Activated CD8-positive, alpha-beta memory T cell treated with anti-CD3 and anti-CD28 coated beads, Interleukin-2, amount 10 ng/mL, durations not matched to agents 7 days and 5 days (primary cell): ENCODE measurements at places on chromosomes 2 and 18. TPM values are rescaled to one million over a fixed set of nuclear protein-coding genes. Genes with fewer than 3 reads are reported as not detected.
A peak's percentile ranks its signal among the peaks of the same experiment; 100 is the strongest.

- peak; percentile 63 for DNase-seq
Measured at GRCh38 chr2:95389245-95390119, 13.0 kb upstream of the FAHD2A start.

GRCh38 chr18:11671156-11671555 is 17.9 kb upstream of the GNAL start:
- DNase-seq, result peak; percentile 23

- no peak for DNase-seq
Measured at GRCh38 chr2:3488855-3489763, 30.2 kb downstream of the ADI1 start.

DNA sequence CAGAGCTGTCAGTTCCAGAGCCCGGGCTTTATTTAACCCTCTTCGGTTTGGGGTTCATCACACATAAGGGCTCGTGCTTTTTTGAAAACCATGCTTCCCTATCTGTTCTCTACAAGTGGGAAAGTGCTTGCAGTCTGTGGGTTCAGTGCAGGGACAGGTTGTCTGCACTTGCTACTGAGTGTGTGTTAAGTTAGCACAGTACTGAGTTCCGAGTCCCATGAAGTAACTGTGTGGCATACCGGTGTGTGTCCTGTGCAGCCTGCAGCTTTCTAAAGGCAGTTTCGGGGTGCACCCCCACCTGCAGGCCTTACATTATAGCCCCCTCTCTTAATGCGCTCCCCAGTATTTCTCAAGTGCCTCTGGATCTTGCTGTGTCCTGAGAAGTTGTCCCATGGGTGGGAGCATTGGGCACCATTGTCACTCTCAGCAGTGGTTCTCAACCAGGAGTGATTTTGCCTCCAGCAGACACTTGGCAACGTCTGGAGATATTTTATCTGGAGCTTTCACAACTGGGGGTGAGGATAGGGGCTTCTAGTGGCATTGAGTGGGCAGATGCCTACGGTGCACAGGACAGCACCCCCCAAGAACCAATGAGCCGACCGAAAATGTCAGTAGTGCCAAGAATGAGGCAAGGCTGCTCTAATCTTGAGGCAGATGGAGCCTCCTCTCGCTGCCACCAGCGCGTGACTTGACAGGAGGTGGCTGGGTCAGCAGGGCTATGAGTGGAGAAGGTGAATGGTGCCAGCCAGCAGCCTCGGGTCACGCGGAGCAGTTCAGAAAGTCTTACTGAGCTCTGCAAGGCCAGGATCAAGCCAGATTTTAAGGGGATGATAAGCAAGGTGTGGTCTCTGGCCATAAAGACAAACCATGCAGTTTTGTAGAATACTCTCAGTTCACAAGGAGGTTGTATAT is 152.2 kb downstream of the SMAD7 start:
- DNase-seq, result peak; percentile 37

DNA sequence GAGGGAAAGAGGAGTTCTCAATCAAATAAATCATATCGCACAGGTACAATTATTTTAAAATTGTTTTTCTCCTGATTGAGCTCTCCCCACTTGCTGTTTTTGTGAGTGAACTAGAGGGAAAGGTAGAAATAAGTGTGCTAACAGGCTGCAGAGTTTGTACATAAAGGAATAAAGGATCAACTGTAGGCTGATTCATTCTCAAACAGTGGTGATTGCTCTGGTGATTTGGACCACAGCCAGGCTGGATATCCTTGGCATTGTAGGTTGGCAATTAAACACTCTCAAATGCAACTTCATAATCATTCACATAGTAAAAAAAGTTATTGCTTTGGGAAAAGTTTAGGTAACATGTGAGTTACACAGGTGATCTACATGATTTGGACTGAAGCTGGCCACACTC is 29.8 kb downstream of the LRP1B start:
- DNase-seq, result no peak

DNA sequence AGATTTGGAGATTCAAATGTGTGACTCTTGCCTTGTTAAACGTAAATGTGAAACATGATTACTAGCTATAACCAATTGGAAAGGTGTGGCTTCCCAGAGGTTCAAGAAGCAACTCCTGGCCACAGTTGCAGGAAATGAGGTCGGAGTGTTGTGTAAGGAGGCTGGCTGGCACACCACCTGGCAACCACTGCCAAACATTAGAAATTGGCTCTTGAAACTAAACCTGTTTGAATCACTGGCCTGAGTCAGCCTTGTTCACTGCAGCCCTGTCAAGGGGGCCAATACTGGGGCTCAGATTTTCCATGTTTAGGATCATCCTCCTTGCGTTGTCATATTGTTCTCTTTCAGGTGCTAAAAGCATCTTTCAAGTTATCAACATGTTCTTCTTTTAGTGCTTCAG is 206.3 kb downstream of the ARL6IP6 start:
- no peak for DNase-seq

- no peak for DNase-seq
Measured at GRCh38 chr2:184799379-184799778, 201.1 kb downstream of the ZNF804A start.

- peak; percentile 72 for DNase-seq
Measured at GRCh38 chr2:46978723-46979122, 63.1 kb upstream of the MCFD2 start.

- no peak for DNase-seq
Measured at GRCh38 chr2:110682267-110682666, 4.4 kb upstream of the BUB1 start.

DNA sequence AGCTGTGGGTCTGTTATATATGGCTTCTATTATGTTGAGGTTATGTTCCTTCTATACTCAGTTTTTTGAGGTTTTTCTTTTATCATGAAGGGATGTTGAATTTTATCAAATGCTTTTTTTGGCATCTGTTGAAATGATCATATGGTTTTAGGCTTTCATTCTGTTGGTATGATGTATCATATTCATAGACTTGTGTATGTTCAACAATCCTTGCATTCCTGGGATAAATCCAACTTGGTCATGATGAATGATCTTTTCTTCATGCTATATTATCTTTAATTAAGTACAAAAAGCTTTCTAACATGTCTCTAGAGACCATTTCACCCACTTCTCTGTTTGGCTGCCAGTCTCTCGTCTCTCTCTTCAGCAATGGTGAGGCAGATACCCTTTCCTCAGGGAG is 54.2 kb downstream of the MDH1 start:
- no peak for DNase-seq

- peak; percentile 71 for DNase-seq
Measured at GRCh38 chr2:72770879-72771461, 54.9 kb downstream of the EXOC6B start.

DNA sequence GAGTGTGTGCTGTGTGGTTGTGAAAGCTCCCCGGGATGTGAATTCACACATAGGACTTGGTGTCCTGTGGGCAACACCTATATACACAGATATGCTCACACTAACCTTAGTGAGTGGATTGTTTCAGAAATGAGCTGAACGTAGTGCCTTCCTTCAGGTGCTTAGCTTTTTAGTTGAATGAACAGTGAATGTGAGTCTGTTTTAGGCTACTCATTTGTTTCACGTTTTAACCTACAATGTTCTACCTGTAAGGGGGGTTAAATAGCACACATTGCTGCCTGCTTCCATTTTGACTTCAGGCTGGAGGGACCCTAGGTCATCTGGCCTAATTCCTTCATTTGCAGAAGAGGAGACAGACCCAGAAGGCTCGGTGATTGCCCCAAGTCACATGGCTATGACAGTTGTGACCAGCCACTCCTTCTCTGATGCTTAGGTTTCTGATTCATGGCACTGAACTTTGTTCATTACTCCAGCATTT is 1.0 kb downstream of the PLEK start:
- DNase-seq, result peak; percentile 63

The ARHGEF33 gene
- 0.59 TPM for total RNA-seq

The NETO1 gene
- total RNA-seq, result not detected

The RAMP1 gene
- 0.64 TPM for total RNA-seq
